Brain pericyte (primary cell): ENCODE measurements at places on chromosomes 5 and 9.

DNA sequence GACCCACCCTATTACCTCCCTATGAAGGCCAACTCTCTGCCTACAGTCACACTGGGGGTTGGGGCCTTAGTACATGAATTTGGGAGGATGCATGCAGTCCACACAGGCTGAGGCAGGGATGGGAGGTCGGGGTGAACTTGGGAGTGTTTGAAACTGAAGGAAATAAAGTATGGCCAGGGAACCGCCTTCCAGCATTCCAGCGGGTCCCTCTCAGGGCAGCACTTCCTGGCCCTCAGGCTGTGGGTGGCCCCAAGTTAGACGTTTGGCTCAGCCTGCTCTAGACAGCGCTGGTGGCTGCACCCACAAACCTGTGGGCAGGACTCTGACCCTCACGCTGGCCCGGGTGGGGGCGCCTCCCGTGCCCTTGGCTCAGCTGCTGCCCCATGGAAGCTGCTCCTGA, 74.3 kb downstream of the UBE2QL1 start:
- DNase-seq = no peak

GRCh38 chr9:99282406-99282805, 60.3 kb downstream of the SEC61B start:
- no peak for DNase-seq

GRCh38 chr5:168531191-168531590, 2.1 kb downstream of the FBLL1 start:
- no peak for DNase-seq

DNA sequence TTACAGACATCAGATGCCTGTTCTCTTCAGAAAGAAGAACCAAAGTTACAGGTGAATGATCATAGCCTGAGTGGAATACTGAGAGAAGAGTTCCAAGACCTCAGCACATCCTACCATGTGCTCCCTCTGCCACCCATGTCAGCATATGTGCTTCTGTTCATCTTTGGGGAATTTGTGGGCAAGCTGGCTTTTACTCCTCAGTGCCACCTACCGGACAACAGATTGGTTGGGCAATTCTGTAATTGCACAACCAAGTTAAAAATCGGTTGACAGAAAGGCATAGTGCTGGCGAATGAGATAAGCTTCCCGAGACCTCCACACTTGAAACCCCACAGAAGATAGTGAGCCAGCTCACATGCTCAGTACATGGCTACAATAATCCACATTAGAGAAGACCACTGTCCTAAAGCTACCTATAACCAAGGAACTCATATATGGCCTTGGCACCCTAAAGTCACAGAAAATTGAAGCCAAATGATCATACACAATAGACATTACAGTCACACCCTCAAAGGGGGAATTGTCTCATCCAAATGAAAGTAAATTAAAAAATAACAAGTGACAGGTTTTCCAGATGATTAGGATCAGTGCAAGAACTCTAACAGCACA, 1238.0 kb upstream of the NUDT12 start:
- DNase-seq = no peak

DNA sequence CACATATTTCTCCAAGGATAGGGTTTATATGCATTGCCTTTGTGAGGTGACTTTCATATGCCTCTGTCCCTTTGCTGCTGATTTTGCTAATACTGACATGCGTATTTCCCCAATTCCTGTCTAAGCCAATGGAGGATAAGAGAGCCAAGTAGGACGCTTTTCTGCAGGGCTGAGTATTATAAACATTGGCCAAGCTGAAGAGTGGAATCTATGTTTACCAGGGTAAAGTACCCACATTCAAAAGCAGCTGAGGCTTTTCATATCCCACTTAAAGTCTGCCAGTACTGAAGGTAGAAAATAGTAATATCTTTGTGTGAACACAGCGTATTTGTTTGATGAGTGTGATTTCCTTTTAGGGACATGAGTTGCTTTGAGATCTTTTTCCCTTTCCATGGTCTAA, 128.8 kb upstream of the GPR151 start:
- no peak for DNase-seq
